Glutamatergic neuron (in vitro differentiated cells): ENCODE measurements at places on chromosomes 1 and 21.

DNA sequence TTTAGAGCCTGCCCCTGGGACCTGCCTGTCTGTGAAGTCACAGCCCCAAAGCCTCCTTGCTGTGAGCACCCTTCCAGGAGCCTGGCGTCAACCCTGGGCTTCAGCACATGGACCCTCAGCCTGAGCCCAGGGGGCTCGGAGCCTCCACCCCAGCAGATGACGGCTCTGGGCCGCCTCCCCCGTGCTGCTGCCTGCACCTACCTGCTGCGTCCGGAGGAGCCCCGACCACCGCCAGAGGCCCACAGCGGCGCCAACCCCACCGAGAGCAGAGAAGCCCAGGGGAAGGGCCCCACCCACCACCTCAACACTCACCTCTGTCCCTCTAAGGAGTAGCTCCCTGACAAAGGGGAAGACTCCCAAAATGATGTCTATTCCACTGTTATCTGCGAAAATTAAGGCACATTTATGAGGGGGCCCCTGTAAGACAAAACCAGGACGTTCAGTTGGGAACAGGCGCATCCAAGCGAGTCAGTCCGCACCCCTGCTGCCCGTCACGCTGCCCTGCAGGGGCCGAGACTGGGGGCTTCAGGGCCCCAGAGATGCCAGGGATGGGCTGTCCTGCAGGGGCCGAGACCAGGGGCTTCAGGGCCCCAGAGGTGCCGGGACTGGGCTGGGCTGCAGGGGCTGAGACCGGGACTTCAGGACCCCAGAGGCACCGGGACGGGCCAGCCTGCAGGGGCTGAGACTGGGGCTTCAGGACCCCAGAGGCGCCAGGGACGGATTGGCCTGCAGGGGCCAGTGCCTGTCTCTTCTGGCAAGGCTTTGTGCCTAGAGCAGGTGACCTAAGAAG, 15.8 kb downstream of the PANK4 start:
- H3K27me3 ChIP-seq, result peaks cover 2% of the 10 kb centered on the region
- no peaks in the 10 kb centered on the region for H3K36me3 ChIP-seq
- DNase-seq, result no peak
- H3K4me1 ChIP-seq, result peaks cover 2% of the 10 kb centered on the region

GRCh38 chr1:21324368-21325141, 34.3 kb upstream of the ECE1 start:
- peak overlapping the region; percentile 34 for H3K27ac ChIP-seq
- H3K4me3 ChIP-seq, result peak overlapping the region; percentile 55
- peaks cover 4% of the 10 kb centered on the region for H3K27me3 ChIP-seq
- peaks cover 32% of the 10 kb centered on the region for H3K4me1 ChIP-seq
- H3K36me3 ChIP-seq, result no peaks in the 10 kb centered on the region
- DNase-seq, result no peak

GRCh38 chr1:93296555-93297154, 49.1 kb upstream of the DR1 start:
- no peak overlapping the region for H3K27ac ChIP-seq
- no peak for DNase-seq
- no peaks in the 10 kb centered on the region for H3K4me1 ChIP-seq
- no peaks in the 10 kb centered on the region for H3K27me3 ChIP-seq
- H3K4me3 ChIP-seq, result no peak overlapping the region
- no peaks in the 10 kb centered on the region for H3K36me3 ChIP-seq

- H3K4me1 ChIP-seq, result no peaks in the 10 kb centered on the region
- peaks cover 5% of the 10 kb centered on the region for H3K36me3 ChIP-seq
- H3K27me3 ChIP-seq, result peaks cover 1% of the 10 kb centered on the region
- no peak for DNase-seq
These were observed 268.0 kb downstream of the TGFB2 start for GRCh38 chr1:218613105-218613504.
